Choroid plexus epithelial cell (primary cell): ENCODE measurements at places on chromosomes 16 and 17.

DNA sequence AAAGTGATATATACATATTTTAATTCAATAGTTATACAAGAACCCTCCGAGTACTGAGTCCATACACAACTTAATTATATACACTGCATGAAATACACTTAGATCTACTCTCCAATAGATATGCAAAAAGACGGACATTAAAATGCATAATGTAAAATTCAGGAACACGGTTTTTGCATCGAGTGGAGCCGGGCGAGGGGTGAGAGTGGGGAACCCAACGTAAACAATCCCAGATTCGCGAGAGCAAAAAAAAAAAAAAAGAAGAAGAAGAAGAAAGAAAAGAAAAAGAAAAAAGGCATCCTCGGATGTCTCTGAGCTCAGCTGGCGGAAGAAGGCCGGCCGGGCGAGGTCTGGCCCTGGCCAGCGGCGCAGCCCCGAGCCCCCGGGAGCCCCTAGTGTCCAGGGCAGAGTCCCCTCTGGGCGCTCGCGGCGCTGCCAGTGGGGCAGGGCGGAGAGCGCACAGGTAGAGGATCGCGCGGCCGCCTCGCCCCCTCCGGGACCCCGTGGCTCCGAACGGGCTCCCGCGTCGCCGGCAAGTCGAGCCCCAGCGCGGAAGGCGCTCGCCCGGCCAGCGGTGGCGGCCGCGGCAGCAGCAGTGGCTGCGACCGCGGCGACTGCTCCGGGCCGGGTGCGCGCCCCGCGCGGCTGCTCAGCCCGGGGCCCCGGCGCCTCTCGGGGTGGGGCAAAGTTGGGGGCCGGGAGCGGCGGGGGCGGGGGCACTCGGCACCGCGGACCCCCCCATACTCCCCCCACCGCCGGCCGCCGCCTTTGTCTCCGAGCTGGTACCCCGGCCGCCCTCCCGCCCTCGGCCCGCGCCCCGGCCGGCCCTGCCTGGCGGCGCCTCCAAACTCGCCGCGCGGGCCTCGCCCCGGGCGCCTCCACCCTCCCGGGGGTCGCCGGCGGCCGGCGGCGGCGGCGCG lies 9.6 kb upstream of the ZFHX3 start:
- DNase-seq: no peak

GRCh38 chr16:23968176-23968575 lies 132.4 kb downstream of the PRKCB start:
- DNase-seq: no peak

DNA sequence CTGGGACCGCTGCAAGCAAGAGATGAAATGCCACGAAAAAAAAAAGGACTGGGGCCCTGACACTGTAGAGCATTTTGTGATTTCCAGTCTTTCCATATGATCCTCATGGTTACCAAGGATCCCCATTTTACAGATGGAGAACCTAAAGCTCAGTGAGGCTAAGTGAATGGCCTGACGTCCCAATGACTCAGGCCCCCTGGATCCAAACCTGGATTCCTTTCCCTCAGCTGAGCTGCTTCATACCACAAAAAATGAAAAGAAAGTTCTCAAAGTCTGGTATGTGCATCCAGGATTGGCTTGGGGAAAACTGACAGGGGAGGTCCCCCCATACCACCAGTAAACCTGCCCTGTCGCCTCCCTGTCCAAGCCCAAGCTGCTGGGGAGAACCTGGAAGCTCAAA lies 80.5 kb downstream of the TEX14 start:
- DNase-seq: no peak

- DNase-seq: no peak
Measured at GRCh38 chr16:84559311-84559932, 55.0 kb upstream of the MEAK7 start.

GRCh38 chr17:80270836-80271235 lies 10.2 kb downstream of the RNF213 start:
- DNase-seq: peak; percentile 47

GRCh38 chr16:19285431-19285830 lies at the start of gene CLEC19A:
Gene CLEC19A (plus strand): TSS chr16:19285731. CDS start chr16:19285852, 121 bp downstream.
- no peak for DNase-seq

- peak; percentile 35 for DNase-seq
Measured at GRCh38 chr17:51154176-51154575, 817 bp downstream of the NME1 start.

DNA sequence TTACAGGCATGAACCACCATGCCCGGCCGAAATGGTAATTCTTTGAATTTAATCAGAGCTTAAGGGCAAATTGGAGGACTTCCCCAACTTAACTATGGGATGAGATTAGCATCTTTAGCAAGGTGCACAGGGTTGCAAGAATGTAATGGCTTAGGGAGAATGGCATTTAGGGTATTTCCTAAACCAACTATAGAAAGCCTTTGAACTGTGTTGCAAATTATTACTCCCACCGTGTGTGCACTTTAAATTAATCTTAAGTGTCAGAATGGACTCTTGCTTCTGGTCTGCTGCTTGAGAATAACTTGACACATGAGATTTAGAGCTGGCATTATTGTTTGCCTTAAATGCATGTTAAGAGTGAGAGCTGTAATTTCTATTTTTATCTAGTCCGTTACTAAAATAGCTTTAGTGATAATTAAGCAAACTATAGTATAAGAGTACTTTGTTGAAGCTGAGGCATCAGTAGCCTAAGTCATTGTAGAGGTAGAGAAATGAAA lies 59.8 kb downstream of the TUBD1 start:
- DNase-seq: peak; percentile 55

GRCh38 chr16:57406881-57407280 lies 2.3 kb downstream of the CCL17 start:
- DNase-seq: no peak

DNA sequence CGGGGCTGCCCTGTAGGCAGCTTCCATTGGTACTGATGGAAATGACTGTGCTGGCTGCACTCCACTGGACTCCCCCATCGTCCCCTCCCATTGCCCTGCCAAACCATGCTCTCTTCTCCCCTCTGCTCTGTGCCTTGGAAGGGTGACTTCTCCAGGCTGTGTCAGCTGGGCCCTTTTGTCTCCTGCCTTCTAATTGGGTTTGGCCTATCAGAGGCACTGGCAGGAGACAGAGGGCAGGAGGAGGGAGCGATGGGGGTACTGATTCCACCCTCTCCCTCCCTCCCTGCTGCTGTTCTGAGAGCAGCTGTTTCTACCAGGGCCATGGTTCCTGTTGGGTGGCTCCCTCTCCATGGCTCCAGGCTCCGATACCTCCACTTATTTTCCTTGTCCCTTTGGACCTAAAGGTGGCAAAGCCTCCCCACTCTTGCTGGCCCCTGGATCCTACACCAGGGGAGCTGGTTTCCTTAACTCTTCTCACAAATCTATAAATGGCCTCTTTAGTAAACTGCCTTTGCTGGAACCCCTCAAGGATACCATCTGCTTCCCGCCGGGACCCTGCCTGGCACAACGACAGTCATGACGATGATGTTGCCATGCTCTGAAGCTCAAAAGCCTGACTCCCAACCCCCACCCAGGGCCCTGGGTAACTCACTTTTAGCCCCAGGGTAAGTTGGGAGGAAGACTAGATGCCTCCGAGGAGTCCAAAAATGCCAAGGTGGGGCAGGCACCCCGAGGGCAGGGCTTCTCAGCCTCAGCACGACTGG lies 123.8 kb upstream of the RPL38 start:
- DNase-seq: no peak

- DNase-seq: no peak
Measured at GRCh38 chr17:29659155-29659554, 36.4 kb upstream of the CORO6 start.

DNA sequence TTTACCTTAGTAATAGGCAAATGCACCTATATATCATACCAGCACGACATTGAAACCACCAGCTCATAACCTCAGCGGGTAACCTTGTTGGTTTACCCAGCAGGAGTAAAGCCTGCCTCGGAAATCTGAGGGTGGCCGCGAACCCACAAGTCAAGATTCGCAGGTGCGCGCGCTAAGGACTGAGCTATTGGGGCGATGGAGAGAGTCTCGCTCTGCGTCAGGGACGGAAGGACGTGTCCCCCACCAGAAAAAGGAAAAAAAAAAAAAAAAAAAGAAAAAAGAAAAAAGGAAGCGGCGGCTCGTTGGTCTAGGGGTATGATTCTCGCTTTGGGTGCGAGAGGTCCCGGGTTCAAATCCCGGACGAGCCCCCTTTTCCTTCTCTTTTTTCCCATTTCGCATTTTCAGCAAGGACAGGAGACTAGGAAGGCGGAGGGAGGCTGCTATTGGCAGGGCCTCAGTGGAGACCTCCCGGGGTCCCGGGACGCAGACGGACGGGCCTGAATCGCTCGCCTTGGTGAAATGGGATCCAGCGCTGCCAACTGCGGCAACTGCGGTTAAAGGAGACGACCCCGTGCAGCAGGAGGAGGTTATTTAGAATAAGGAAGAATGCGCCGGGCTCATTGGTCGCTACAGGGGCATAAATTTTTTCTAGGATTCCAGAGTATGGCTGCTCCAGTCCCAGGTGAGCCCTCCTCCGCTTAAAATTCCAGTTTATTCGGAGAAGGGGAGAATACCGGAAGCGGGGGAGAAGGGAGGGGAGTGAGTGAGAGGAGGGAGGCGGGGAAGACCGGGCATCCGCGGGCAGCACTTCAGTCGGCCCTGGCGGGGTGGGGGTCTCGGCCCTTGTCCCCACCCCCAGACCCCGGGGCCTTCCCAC lies at the start of gene OR1F1:
Gene OR1F1, plus strand, starts transcription at position 407 of the 877 bp plus-strand sequence.
- DNase-seq: peak; percentile 53

- DNase-seq: no peak
Measured at GRCh38 chr16:18048853-18049546, 287.5 kb downstream of the NPIPA8 start.

DNA sequence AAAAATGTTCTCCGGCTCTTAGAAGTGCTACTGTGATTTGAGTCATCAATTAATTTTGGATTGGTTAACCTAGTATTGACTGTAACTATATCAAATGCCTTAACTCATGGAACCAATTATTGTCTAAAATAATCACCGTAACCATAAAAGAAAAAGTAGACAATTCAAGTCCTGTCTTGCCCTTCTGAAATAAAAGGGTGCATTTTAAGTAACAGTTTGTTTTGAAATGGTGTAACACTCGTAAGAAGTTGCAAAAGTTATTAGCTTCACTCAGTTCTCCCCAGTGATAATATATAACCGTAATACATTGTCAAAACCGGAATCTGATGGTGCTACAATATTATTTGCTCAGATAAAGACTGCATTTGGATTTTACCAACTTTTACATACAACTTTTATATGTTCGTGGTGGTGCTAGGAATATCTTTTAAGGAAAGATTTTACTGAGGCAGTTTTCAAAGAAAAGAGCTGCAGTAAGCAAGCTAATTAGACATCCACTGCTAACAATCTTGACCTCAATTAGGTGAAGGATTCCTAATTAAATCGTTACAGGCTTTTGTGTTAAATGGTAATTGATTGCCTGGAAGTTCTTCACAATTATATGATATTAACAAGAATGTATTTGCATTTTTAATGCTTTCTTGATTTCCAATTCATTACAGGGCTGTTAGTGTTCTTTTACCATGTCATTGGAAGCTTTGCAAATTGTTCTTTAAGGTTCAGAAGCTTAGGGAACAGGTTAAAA lies 413.1 kb upstream of the MON1B start:
- no peak for DNase-seq

DNA sequence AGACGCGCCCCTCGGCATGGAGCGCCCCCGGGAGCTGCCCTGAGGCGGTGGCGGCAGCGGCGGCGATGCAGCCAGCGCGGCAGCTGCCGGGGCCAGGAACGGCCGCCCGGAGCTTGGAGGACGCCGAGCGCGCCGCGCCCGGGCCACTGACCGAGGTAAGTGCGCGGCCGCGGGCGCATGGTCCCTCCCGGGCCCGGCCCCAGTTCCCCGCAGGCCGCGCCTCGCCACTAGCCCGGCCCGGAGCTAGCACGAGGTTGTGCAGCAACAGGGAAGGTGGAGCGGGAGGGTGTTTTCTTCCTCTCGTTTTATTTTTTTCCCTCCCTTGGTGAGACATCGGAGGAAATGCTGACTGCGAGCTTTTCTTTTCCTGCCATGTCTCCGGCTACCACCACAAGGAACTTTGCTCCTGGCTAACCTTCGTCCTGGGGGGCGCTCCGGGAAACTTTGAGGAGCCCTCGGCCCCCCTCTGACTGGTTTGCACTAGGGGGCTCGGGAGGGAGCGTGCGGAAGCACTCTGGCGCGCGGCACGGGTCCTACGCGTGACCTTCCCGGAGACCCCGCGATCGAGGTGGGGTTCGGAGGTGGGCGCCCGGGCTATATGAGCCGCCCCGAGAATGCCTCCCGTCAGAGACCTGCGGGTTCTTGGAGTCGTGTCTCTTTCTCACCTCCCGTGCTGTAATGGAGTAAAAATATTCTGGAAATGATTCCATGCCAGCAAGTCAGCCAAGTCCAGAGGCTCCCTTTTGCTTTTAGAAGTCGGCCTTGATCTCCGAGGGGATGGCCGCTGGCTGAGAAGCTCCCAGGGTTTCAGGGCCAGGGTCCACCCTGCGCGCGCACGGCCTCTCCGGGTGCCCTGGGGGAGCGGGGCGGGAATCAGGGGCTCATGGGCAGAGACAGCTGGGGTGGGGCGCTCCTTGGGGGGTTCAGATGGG lies 868 bp downstream of the KCNJ12 start:
- peak; percentile 49 for DNase-seq

DNA sequence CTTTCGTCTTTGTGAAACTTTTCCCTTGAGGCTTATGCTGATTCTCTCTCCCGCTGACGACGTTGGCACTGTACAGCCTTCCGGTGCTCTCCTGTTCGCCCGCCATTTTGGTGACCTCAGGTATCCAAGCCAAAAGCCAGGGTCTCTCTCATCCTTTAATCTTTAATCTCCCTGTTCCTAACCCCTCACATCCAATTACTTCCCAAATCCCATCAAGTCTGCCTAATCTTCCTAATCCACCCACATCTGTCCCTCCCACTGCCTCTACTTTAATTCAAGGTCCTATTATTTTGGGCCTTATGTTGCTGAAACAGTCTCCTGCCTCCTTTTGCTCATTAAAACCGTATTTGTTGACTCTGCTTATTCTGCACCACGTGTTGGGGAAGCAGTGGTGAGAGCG lies 7.3 kb downstream of the WRAP53 start:
- no peak for DNase-seq

- peak; percentile 9 for DNase-seq
Measured at GRCh38 chr17:35167666-35168065, 20.0 kb downstream of the UNC45B start.

- DNase-seq: no peak
Measured at GRCh38 chr17:81329927-81330883, 35.1 kb upstream of the SLC38A10 start.

GRCh38 chr16:46859719-46860152 lies 24.4 kb upstream of the GPT2 start:
- DNase-seq: peak; percentile 76

GRCh38 chr16:74760007-74760767 lies 14.4 kb downstream of the FA2H start:
- DNase-seq: peak; percentile 20

DNA sequence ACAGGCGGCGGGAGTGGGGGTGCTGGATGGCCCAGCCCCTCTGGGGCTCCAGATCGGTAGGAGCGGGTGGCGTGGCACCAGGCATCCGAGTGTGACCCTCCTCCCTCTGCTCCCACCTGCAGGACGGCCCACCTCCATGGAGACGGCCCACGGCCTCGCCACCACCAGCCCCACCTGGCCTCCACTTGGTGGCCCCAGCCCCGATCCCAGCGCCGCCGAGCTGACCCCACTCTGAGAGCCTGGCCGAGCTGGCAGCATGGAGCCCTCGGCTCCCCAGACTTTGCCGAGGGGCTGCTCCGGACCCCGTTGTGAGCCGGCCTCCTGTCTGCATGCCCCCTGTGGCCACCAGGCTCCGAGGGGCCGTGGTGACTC lies 4.7 kb upstream of the NUDT16L1 start:
- DNase-seq: no peak

- DNase-seq: no peak
Measured at GRCh38 chr16:74492976-74493375, 71.7 kb upstream of the CLEC18B start.
